ENCODE measurements at places on chromosomes 12 and 14.

GRCh38 chr12:63068857-63069442 is 82.1 kb downstream of the AVPR1A start:
- no peak for DNase-seq

GRCh38 chr12:58917699-58918468 is 2.4 kb downstream of the LRIG3 start:
- no peak for DNase-seq

GRCh38 chr12:27542628-27543027 is 18.6 kb downstream of the PPFIBP1 start:
- DNase-seq, result no peak

GRCh38 chr12:30756074-30756473 is 1.3 kb upstream of the CAPRIN2 start:
- DNase-seq, result no peak

DNA sequence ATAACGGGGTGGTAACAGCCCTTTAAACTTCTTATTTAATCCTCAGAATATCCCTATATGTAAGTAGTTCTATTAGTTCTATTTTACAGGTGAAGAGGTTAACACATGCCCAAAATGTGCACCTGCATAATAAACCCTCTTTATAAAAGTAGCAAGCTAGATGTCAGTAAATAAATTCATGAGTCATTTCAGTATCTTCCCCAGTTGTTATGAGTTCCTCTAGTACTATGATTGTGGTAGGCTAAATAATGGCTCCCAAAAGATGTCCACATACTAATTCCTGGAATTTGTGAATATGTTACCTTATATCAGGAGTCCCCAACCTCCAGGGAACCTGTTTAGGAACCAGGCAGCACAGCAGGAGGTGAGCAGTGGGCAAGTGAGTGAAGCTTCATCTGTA is 106.5 kb downstream of the TMTC3 start:
- DNase-seq, result no peak

DNA sequence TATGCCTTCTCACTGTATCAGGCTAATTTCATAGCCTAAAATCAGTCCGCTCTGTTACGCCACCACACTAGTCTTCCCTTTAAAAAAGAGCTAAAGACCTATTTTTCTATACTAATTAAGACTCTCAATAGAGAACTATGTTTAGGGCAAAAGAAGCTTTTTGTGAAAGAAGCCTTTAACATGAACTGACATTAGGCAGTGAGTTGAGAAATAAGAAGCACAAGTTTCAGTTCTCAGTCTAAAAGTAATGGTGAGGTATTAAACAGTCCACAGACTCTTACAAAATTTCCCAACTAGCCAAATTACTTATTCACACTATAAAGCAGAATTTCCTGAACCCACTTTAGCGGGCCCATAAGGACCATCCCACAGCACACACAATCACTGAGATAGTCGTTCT is 93.7 kb downstream of the SOX5 start:
- DNase-seq, result no peak

DNA sequence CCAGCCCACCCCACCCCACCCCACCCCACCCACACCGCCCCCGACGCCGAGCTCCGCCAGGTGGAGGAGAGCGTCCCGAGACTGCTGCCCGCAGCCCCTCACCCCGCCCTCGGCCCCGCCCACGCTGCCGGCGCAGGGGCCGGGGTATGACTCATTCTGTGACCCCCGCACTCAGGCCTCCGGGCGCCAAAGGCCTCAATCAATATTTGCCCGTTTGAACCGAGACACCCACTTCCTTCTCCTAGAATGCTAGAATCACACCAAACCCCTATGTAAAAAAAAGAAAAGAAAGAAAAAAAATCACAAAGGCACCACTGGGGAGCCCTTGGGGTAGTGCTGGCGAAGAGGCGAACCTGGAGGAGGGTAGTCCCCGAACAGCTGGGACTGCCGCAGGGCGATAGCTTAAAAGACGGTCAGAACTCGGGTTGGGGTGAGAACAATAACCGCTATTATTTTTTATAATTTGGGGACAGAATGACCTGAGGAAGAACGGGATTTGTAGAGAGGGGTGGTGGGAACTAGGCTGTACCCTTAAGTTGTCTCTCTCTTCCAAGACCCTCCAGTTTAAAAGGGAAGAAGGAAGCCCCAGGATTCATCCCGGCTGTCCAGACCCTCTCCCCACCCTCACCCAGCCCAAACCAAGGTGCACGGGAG is 894 bp downstream of the KRT8 start:
- DNase-seq, result peak; percentile 3

GRCh38 chr12:91785655-91786498 is 359.8 kb downstream of the BTG1 start:
- DNase-seq, result no peak

DNA sequence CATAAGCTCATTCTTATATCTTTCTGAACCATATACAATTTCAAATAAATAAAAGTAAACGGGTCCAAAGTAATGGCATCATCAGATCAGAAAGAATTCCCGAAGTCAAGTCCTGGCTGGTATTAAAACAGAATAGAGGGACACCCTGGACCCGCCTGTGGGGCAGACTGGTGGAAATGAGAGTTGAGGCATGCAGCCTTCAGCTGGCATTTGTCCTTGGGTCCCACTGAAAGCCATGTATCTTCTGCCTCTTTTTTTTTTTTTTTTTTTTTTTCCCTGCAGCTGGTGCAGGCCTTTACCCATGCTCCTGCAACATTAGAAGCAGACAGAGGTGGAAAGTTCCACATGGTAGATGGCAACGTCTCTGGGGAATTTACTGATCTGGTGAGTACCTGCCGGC is 9.9 kb downstream of the AHSA1 start:
- no peak for DNase-seq

DNA sequence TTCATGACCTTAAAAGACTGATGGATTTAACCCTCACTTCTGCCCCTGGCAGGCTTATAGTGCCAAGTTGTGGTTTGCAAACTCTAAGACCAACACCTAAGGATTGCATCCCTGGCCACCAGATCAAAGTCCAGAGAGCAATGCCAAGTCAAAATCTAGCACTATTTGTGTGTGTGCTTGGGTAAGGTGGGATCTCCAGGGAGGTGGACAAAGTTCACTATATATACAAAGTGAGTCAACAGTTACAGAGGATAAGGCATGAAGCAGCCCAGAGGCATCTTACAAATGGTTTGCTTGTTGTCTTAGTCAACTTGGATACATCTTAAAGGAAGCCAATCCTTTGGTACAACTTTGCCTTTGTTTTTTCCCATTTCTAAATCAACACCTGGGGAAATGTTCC is 137.3 kb downstream of the MSRB3 start:
- no peak for DNase-seq

GRCh38 chr14:80446356-80446755 is 235.1 kb upstream of the DIO2 start:
- no peak for DNase-seq

Measured in T-helper 2 cell (primary cell).